ENCODE measurements at places on chromosomes 2 and 18. TPM values are rescaled to one million over a fixed set of nuclear protein-coding genes. Genes with fewer than 3 reads are reported as not detected.

DNA sequence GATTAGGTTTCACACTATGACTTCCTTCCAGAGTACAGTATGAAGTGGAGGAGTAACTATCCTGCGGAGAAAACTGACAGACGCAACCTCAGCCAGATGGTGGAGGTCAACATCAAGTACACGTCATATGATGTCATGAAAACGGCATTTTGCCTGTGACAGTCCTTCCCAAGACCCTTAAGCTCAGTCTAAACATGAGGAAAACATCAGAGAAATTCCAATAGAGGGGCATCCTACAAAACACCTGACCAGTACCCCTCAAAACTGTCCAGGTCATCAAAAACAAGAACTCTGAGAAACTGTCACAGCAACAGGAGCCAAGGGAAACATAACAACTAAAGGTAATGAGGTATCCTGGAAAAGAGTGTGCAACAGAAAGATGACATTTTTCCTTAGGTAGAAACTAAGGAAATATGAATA is 1.7 kb downstream of the RNU4ATAC start:
- H3K27me3 ChIP-seq = no peaks in the 10 kb centered on the region
- no peaks in the 10 kb centered on the region for H3K36me3 ChIP-seq
- no peak overlapping the region for H3K4me3 ChIP-seq
- DNase-seq = no peak
- H3K27ac ChIP-seq = no peak overlapping the region

GRCh38 chr2:73700131-73700611 is 37.0 kb downstream of the TPRKB start:
- no peak overlapping the region for H3K27ac ChIP-seq
- H3K27me3 ChIP-seq = no peaks in the 10 kb centered on the region
- no peaks in the 10 kb centered on the region for H3K36me3 ChIP-seq
- no peak overlapping the region for H3K4me3 ChIP-seq

DNA sequence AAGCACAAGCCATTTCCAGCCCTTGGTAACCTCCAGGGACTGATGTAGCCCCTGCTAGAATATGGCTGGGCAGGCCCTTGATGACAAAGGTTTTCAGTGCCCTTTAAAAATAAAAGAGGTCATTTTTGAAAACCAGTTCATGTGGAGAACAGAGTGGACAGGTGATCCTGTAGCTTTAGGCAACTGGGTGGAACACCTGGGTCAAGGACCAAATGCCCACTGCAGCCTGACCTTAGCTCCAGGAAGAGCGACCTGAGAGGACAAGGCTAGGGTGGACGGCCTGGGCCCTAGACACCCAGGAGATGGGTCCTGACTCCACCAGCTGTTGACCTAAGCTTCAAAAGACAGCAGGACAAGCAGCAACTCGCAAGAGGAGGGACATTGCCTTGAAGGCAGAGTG is 116.6 kb downstream of the LIPG start:
- H3K27ac ChIP-seq = no peak overlapping the region
- H3K4me1 ChIP-seq = no peaks in the 10 kb centered on the region
- no peak for DNase-seq

DNA sequence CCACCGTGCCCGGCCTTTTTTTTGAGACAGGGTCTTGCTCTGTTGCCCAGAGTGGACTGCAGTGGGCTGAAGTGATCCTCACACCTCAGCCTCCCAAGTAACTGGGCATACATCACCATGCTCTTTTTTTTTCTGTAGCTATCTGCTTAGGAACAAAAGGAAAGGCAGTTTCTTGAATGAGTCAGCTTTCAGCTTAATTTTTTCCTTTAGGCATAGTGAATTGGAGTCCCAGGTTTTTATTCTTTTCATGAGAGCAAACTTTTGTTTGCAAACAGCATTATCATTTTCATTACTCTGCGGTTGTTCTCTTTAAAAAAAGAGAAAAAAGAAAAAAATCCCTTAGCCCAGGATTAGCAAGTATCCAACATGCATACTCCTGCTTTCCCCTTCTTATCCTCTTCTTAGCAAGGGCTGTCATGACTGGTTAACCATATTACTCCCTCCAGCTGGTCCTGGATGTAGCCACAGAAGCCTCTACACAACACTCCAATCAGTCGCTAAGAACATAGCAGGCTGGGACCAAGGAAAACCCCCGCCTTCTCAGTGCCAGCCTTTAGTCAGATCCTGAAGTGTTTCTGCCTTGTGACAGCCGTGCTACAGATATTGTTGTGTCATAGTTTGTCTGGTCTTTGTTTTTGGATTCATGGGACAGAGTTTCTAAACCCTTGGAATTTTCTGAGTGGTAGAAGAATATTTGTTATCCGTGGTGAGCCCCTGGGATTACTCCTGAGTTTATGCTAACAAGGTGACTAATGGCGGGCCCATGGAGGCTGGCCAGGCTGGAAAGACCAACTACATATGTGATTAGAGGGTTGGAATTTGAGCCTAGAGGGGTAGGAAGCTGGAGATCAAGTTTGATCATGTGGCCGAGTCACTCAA is 23.3 kb upstream of the ST3GAL5 start:
- H3K36me3 ChIP-seq = no peaks in the 10 kb centered on the region
- H3K4me1 ChIP-seq = peaks cover 6% of the 10 kb centered on the region
- no peak overlapping the region for H3K4me3 ChIP-seq
- H3K27me3 ChIP-seq = no peaks in the 10 kb centered on the region
- peak overlapping the region; percentile 36 for H3K27ac ChIP-seq
- no peak for DNase-seq

GRCh38 chr2:58064086-58064485 is 17.5 kb downstream of the VRK2 start:
- no peak overlapping the region for H3K27ac ChIP-seq
- DNase-seq = no peak
- no peaks in the 10 kb centered on the region for H3K27me3 ChIP-seq
- H3K4me1 ChIP-seq = no peaks in the 10 kb centered on the region
- H3K36me3 ChIP-seq = peaks cover 10% of the 10 kb centered on the region

The IL1A gene
- total RNA-seq = 2.1 TPM

The PJVK gene
- 3.0 TPM for total RNA-seq

Measured in lower lobe of right lung (tissue), 2 donors.